ENCODE measurements at places on chromosomes 2 and 18.

- no peak for DNase-seq
Measured at GRCh38 chr2:58378152-58378551, 137.0 kb upstream of the FANCL start.

DNA sequence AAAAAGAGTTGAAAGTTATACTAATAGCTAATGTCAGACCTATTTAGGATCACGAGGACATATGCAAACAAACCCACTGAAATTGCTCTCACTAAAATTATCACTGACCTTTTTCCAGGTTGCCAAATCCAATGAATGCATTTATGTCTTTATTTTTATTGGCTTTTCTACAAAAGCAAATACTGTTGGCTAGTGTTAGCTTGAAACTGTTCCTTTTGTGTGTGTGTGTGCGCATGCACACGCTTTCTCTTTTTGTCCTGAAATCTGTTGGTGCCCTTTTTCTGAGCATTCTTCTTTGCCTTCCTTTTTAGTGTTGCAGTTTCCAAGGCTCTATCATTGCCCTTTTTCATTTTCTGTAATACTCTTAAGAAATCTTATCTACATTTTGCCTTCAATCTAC is 1269.2 kb downstream of the LRP1B start:
- no peak for DNase-seq

DNA sequence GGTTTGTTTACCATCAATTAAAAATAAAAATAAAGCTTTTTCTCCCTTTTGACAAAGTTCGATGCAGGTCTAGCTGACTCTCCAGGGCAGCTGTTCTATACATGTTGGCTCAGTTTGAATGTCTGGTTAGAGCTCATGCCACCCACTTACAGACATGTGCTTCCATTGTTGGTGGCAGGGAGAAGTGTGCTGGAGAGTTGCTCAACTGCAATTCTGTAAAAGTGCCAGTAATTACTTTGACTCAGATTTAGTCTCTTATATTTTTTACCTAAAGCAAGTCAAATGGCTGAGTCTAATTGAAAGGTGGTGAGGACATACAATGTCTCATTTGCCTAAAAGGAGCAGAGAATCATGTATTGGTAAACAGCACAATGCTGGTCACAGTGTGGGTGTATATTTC is 609.1 kb upstream of the SYT4 start:
- DNase-seq, result no peak

GRCh38 chr18:76370201-76370600 is 124.8 kb downstream of the ZNF516 start:
- no peak for DNase-seq

- no peak for DNase-seq
Measured at GRCh38 chr2:223599640-223600380, 2.4 kb downstream of the SCG2 start.

- no peak for DNase-seq
Measured at GRCh38 chr2:205169012-205169411, 513.3 kb upstream of the NRP2 start.

DNA sequence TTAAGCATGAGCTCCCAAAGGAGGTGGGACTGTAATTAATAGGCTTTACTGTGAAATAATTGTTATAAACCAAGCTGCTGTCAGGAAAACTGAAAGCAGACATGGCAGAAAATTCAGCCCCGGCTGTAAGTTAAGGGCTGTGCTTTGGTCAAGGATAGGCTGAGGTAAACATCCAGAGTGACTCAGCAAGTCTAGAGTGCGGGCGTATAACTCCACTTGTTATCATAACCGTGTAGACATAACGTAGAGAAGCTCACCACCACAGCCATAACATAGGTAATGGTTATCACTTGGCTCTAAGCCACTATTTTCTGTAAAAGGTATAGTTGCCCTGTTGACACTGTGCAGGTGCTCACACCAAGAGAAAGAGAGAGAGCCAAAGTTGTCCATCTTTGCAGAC is 316.8 kb downstream of the DCDC2C start:
- no peak for DNase-seq

- no peak for DNase-seq
Measured at GRCh38 chr2:107685421-107685986, 141.2 kb upstream of the RGPD4 start.

DNA sequence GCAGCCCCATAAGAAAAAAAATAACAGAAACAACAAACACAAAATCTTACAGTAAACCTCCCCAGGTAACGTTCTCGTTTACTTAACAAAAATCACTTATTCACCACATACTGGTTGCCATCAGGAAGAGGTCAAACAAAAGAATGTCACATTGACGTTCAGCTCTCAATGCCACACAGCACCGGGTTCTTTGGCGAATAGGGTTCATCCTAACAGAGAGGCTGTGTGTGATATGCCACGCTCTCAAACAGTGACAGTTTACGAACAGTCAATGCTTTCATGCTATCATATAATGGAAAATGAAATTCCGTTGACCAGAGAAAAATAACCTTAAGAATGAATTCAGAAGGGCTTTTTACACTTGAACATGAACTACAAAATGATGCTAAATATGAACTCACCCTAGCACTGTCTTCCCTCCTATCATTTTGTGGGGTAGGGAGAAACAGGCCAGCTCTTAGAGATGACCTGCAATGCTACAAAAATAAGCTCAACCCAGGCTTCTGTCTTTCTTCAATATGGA is 2.0 kb downstream of the TMEM163 start:
- DNase-seq, result no peak

DNA sequence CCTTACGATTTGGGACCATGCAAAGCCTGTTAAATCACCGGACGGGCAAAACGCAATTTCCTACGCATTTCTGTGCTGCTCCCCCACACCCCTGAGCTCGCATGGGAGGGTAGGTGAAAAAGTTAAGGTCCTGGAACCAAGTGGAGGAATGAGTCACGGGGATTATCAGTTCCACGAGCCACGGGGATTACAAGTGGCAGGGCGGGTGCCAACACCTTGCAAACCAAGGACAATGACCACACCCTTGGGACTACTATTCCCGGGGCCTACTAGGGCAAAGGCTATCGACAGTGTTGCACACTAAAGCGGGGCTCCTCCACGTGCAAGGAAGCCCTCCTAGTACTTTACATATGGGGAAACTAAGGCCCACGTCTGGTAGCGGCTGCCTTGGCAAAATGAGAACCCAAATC is 447 bp downstream of the RETSAT start:
- DNase-seq, result peak; percentile 22

- DNase-seq, result no peak
Measured at GRCh38 chr2:129801575-129801974, 177.9 kb upstream of the RAB6C start.

DNA sequence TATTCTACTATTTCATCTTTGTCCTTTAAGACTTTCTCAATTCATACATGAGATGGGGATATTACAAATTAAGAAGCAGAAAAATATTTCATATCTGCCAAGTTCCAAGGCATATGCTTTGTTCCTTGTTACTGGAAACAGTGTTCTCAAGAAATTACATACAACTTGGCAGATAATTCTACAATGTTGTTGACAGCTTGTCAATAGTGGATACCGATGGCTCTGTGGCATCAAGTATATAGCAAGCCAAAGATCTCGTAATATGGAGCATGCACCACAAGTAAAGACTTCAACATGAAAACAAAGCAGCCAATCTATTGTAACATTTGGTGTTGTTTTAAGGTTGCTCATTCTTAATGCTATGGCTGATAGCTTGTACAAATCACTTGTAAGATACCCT is 598.2 kb upstream of the KLHL29 start:
- no peak for DNase-seq

GRCh38 chr2:18842836-18843235 is 253.5 kb upstream of the NT5C1B start:
- no peak for DNase-seq

GRCh38 chr2:113877711-113878598 is 11.9 kb upstream of the ACTR3 start:
- DNase-seq, result no peak

DNA sequence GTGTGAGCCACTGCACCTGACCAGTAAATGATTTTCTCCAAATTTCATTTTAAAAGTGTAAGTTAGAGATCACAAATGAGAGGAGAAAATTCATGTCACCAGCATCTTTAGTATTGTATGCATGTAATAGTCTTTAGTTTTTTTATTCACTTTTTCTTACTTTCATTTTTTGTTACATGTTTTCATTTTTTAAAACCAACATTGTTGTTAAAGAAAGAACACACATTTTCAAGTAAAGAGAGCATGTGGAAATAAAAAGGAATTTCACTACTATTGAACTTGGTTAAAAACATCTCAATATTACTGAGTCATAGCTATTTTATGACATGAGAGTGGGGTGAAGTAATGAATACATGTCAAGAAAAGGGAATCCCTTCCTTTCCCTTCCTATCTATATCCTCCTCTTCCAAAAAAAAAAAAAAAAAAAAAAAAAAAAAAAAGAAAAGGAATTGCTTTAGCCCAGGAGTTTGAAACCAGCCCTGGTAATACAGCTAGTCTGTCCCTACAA is 29.1 kb upstream of the PMAIP1 start:
- no peak for DNase-seq

GRCh38 chr2:120326066-120326465 is 19.9 kb upstream of the INHBB start:
- no peak for DNase-seq

DNA sequence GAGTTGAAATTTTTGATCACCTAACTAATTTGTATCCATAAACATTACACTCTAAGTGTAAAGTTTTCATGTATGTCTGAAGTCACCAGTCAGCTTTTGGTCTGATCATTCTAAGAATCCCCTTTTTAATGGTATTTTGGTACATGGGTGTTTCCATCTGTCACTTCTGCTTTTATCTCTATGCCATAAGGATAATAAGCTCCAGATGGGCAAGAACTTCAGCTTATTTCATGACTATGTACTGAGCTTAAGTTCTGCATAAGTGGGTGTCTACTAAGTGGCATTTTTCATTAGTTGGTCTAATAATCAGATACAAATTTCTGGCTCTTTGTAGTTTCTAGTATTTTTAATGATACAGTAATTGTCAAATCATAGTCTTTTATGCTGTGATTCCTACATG is 20.4 kb downstream of the UBXN4 start:
- no peak for DNase-seq

- DNase-seq, result no peak
Measured at GRCh38 chr2:239558661-239559060, 157.8 kb upstream of the HDAC4 start.

DNA sequence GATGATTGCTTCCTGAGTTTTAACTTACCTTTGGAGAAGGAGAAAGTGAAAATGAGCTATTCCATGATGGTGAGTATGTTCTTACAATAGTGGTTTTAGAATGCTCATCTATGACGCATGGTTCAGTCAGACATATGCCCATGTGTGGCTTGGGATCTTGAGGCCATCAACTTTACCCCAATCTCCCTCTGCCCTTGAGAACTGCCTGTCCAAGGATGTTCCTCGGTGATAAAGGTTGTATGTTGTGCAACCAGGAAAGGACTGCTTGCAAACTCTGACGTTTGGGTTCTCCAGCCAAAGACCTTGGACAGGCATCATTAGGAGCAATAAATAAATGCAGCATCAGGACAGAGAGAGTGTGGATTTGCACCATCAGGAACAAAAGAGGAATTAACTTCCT is 165.0 kb downstream of the ZEB2 start:
- DNase-seq, result no peak

DNA sequence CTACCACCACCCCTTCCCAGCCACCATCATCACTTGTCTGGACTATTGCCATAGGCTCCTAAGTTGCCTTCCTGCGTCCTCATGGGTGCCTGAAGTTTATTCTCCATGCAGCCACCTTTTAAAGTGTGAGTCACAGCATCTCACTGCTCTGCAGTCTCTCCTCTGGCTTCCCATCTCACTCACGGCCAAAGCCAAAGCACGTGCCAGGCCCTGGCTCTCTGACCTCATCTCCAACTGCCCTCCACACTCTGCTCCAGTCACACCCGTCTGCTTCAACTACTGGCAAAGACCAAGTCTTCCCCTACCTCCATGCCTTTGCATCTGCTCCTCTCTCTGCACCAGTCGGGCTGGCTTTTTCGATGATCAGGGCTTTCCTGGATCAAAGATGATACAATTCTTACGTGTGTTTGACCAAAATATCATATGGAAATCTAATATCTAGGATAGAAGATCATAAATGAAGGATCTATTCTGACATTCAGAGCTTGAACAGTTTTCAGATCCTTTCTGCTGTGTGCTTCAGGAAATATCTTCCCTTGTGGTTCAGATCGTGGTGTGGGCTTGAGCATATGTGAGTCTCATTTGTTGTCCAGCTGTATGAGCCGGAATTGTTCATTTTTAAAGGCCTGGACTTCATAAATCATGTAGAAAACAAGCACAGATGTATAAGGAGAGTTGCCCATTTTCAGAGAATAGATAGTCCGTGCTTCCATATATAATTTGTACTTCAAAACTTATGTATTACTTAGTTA is 175.6 kb downstream of the PRKCE start:
- DNase-seq, result no peak

GRCh38 chr2:160592401-160592800 is 98.8 kb upstream of the RBMS1 start:
- DNase-seq, result no peak

DNA sequence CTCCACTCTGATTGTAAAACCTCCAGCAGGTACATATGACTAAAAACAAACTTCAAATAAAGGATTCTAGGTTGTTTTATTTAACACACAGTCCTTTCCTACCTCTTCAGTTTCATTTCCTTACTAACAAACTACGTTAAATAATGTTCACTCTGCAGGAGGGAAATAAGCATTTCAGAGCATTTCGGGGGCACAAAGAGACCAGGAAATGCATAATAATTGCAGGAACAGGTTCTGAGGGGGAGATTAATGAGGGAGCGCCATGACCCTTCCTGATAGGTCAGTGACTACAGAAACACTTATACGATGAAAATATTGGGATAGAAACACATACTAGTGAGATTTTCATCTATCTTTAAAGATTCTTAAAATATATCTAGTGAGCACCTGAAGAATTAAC is 416.6 kb downstream of the NRXN1 start:
- no peak for DNase-seq

DNA sequence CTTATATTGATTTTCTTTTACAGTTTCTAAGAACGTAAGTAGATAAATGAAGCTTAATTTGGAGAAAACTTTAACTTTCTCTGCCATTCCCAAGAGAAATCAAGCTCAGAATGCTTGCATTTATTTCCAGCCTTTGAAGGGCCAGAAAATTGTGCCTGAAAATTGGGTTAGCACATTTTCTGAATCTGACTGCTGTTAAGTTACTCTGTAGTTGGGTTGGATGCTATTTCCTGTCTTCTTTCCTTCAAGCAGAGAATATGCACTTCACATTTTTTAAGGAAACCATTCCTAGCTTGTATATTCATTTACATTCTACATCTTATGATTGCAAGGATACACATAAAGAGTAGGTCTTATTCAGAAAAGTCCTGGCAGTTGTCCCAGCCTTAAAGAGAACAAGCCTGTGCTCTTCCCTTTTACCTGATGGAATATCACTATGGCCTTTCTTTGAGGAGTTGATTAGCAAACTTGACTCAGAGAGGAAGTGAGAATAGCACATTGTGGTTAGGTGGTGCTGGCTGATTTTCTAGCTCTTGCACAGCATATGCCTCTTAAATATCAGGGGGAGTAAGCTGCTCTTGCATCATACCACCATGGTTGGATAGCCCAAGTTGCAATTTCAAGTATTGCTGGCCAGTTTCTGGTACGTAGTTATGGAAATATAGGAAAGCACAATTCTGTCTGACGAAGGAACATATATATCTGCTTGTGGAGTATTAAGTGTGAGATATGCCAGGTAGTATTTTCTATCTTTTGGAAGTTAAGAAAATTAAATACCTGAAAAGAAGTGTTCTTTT is 133.7 kb downstream of the COMMD1 start:
- DNase-seq, result no peak

GRCh38 chr18:49677762-49678413 is 116.0 kb downstream of the LIPG start:
- no peak for DNase-seq
